ENCODE measurements at places on chromosomes 12 and 14.

DNA sequence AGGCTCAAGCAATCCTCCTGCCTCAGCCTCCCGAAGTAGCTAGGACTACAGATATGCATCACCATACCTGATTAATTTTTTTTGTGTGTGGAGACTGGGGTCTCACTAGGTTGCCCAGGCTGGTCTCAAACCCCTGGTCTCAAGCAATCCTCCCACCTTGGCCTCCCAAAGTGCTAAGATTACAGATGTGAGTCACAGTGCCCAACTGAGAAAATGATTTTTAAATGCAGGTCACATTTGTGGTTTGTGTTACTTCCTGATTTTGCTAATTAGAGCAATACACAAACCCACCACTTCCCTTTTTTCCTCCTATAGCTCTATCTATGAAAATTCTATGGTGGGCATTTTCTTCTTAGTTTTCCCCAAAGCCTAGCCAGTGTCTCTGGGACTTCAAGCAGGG is 45.5 kb upstream of the TMEM263 start:
- DNase-seq, result no peak

- DNase-seq, result no peak
These were observed 113.0 kb downstream of the FOXG1 start for GRCh38 chr14:28879573-28879996.

- no peak for DNase-seq
These were observed 4.3 kb downstream of the TINF2 start for GRCh38 chr14:24238123-24238522.

DNA sequence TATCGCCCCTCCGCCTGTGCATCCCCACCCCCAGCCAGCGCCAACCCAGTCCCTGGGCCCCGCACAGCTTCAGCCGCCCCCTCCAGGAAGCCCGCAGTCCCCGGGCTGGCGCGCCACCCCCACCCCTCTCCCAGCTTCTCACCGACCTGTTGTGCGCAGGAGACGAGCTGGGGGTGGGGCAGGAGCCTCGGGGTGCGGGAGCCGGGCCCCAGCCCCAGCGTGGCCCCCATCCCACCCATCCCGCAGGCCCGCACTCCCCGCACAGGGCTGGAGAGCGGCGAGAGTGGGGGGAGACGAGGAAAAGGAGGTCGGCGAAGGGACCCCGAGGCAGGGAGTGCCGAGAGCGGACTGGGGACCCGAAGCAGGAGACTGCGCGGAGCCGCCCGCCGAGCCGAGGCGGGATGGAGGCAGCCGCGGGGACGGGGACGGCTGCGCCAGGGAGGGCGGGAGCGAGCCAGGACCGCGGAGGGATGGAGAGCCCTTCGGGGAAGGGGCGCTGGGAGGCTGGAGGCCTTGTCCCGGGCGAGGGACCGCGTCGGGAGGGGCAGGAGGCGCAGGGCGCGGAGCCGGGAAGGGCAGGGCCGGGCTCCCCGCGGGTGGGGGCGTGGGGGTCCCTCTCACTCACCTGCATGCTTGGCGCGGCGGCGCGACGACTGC is 498 bp downstream of the PIANP start:
- DNase-seq, result no peak

DNA sequence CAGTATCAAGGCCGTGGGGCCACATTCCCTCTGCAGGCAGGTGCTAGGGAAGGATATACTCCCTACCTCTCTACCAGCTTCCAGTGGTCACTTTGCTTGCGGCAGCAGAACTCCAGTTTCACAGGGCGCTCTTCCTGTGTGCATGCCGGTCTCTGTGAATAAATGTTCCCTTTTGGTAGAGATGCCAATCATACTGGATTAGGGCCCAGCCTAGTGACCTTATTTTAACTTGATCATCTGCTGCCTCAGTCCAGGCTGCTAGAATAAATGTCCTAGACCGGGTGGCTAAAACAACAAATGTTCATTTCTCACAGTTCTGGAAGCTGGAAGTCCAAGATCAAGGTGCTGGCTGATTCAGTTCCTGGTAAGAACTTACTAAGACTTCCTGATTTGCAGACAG is 198.8 kb upstream of the TMEM132C start:
- no peak for DNase-seq

DNA sequence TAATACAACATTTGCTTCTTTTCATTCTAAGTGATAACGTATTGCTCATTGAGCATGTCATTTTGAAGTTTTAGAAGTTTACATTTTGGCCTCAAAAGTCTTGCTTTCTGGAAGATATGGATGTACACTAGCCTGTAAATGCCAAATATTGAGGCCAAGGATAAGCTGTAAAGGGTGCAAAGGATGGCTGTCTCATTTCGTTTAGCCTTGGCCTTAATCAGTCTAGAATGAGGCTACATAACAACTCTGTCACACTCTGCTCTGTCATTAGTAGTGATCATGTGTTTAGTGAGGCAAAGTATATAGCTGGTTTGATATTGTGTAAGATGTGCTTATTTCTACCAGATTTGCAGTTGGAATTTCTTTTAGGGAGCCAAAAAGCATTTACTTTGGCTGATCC is 344.5 kb downstream of the TMTC2 start:
- DNase-seq, result no peak

- no peak for DNase-seq
These were observed 28.6 kb downstream of the FIGNL2 start for GRCh38 chr12:51819736-51820525.

GRCh38 chr12:96219700-96220206 is 25.6 kb downstream of the ELK3 start:
- no peak for DNase-seq
